ENCODE measurements at places on chromosomes 5 and 9.

DNA sequence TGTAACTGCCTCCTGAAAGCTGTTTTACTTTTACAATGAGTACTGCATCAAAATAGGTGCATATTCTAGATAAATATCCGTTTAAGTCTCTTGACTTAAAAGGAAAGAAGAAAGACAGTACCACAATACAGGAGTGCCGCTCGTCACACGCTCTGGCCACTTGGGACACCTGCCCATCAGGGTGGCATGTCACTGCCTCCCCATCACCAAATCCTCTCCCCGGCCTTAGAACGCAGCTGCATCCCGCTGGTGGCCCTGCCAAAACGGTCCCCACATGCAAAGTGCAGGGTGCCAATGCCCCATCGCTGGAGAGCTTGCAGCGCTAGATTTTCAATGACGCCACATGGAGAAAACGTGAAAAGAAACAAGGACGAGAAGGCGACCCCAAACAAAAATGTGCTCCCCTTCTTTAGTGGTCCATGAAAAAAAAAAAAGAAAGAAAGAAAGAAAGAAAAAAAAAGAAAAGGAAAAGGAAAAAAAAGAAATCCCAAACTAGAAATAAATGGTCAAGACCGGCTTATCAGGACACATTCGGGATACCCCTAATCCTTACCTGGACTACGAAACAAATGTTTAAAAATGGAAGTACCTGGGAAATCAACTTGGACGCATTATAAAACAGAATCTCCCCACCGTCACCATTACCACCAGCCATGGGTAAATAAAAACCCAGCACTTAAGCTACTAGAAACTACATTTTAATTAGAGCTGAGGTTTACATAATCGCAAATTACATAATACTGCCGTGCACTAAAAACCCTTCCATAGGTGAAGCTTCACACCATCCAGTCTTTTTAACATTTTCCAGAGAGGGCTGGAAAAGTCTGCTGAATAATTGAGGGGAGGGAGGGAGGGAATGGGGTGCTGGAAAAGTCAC lies 1.0 kb downstream of the ANKH start:
- peak; percentile 5 for DNase-seq

DNA sequence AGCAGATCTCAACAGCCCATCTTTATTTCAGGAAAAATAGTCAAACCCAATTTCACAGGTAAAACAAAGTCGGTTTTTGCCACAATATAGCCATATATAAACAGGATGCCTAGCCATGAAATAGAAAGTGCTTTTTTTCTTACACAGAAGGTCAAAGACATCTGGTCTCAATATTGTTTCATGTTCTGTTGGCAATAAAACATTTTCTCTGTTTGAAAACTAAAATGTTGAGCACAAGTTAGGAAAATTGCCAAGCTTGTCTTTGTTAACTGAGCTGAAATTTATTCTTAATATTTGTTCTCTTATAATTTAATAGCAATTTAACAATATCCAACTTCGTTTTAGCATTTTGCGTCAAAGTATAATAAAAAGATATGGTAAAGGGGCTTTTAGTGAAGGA lies 673.4 kb downstream of the DTWD2 start:
- no peak for DNase-seq

GRCh38 chr5:100794844-100795243 lies 108.2 kb downstream of the ST8SIA4 start:
- no peak for DNase-seq

DNA sequence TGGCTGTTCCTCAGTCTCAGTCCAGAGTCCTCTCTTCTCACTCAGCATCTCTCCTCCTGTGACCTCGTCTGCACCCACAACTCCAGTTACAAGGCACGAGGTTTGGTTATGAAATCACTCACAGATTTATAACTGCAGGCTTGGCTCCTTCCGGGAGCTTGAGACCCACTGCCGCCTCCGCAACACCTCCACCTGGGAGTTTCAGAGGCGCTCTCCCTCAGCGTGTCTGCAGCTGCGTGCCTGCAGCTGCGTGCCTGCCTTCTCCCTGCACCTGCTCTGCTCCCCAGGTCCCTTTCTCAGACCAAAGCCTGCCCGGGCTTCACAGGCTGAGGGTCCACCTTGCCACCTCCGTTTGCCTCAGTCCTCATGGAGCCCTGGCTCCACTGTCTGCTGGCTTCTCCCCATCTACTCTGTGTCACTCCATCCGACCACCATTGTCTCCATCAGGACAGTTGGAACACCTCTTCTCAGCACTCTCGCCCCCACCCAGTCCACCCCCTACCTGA lies 51.5 kb downstream of the HRH2 start:
- no peak for DNase-seq

DNA sequence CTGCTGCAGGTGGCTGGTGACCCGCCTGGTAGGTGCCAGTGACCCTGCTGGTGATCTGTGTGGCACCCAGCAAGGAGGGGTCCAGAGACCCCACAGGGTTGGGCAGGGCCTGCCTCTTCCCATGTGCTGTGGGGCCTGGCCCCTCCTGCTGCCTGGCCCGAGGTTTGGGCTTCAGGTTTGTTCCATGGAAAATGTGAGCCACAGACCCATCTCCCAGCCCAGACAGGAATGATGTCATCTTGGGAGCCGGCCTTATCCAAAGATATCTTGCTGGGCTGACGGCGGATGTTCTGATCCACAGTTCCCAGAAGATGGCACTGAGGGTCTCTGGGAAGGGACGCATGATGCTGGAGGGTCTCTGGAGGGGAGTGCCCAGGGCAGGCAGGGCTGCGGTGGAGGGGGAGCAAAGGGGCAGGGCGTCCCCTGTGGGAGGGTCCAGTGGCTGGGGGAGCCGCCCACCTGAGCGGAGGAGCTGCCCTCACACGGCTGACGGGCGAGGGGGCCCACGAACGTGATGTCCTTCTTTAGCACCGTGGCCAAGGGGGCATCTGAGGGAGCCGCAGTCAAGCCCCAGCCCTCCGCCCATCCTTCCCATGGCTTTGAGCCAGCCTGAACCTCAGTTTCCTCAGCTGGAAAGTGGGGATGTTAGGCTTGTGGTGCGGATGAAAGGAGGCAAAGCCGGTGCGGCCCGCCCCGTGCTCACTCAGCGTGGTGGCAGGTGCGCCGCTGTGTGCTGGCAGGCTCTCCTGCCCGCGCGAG lies 68.1 kb downstream of the COL5A1 start:
- DNase-seq = no peak

GRCh38 chr5:126416266-126416925 lies 6.8 kb upstream of the GRAMD2B start:
- DNase-seq = no peak

DNA sequence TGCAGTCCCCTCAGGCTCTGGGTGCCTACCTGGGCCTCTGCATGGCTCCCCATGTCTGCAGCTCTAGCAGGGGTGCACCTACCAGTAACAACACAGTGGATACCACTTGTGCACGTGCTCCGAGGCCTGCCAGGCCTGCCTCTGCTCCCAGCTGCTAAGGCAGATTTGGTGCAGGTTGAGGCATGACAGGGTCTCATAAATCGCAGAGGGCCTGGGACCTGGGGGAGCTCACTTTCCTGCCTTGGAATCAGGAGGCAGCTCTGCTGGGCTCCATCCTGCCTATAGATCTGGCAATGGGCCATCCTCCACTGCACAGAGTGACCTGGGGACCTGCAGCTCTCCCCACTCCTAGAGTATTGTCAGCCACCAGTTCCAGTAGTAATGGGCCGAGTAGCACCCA lies 121.9 kb upstream of the CXCL14 start:
- no peak for DNase-seq

DNA sequence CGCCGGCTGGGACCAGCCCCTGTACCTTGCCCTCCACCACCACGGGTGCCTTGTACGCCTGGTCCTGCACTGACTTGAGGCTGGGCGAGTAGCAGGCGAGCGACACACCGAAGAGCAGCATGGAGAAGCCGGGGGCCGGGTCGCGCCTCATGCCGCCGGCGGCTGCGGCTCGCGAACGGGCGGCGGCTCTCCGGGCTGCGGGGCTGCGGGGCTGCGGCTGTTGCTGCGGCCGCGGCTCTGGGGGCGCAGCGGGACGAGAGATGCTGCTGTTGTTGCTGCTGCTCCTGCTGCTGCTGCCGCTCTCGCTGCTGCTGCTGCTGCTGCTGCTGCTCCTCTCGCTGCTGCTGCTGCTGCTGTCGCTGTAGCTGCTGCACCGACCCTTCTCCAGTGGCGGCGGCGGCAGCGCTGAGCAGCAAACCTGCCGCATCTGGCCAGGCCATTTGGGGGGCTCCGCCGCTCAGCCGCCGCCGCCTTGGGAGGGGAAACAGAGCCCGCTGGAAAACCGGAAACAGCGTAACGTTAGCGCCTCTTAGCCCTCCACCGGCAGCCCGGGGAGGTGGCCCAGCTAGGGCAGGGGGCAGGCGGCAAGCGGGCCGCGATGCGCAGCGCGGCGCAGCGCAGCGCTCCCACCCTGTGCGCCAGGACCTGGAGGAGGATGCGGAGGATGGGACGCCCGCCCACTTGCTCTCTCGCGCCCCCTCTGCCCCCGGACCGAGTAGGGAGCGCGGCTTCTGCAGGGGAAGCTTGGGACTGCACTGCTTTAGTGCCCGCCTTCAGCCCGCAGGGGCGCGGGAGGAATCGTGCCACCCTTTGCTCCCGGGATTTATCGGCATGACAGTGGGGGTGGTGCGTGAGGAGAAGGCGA lies at the start of gene NRG2:
TSS of gene NRG2 (minus strand) at position 657 of the 865 bp plus-strand sequence.
- DNase-seq = no peak

DNA sequence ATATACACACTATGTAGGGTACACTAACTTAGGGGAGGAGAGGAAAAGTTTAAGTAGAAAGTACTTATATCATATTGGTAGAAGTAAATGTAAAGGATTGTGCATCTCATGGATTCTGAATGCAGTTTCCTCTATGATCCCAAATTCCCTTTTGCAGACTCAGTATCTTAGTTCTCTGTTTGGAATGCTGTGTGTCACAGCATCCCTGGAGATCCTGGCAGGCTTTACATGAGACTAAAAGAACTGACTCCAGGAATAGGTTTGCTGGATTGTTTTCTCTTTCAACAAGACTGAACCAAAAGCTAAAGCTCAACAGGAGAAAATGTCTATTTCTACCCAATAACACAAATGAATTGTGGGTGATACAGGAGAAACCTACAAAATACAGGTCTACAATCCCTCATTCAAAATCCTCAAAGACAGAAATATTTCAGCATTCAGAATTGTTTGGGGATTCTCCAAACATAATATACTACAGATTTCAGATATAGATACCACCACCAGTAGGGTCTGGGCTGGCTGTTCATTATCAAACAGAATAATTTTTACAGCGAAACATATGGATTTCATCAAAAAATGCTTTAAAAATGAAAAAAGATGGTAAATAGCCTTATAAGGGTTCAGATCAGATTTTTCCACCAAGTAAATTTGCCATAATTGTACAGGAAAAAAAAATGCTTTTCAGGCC lies 324.7 kb upstream of the GRAMD2B start:
- no peak for DNase-seq

DNA sequence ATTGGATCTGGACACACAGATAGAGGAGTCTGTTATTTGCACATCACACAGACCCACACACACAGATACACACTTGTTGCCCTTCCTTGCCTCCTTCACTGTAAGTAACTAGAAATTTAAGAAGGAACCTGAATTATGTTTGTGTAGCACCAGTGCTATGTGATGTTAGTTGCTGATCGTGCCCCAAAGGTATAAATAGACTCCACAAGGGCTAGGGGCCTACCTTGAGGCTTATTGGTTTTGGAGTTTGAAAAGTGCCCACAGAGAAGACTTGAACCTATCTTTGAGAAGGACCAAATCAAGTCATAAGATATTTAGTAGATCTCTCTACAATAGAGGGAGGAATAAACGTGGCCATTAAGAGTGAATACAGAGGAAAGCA lies 8.8 kb upstream of the TGFBI start:
- DNase-seq = no peak

DNA sequence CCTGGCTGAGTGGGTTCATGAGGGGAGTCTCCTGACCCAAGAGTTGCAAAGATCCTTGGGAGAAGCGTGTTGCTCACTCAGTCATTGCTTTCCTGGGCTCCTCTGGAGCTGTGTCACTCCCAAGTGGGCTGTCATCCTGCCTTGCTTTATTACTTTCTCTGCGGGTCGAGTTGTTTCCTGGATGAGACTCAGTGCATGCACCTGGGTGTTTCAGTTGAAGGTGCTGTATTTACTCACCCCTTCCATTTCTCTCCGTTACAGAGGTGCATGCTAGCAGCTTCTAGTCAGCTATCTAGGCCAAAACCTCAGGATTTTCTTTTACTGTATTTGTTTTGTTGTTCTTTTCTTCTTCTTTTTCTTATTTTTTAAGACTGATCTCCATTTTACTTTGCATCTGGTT lies 785.5 kb upstream of the EDIL3 start:
- DNase-seq = no peak

DNA sequence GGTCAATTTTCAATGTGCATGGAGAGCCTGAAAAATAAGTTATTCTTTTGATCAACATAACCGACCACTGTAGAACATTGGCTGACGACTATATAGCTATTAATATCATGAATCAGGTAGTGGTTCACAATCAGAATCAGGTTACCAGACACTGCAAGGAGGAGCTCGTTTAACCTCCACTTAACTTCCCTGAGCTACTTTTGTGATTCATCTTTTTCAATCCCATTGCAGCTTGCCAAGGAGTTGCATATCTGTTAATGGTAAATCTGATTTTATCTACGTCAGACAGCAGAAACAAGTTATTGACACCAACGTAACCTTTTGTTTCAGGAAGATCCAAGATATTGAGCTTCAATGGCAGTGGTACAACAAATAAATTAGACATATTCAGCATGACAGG lies 2263.8 kb upstream of the ACO1 start:
- no peak for DNase-seq

GRCh38 chr5:73625944-73626811 lies at the start of gene ARHGEF28:
Gene ARHGEF28, plus strand, starts transcription at chr5:73626196. Its CDS starts 58,656 bp downstream, at chr5:73684852.
- peak; percentile 70 for DNase-seq
